AG10803 (cell line): ENCODE measurements at places on chromosomes 2 and 18.

- peak; percentile 74 for DNase-seq
These were observed 151.7 kb upstream of the ZNF521 start for GRCh38 chr18:25503567-25504081.

GRCh38 chr2:104825124-104825865 lies 28.6 kb upstream of the POU3F3 start:
- DNase-seq = no peak

DNA sequence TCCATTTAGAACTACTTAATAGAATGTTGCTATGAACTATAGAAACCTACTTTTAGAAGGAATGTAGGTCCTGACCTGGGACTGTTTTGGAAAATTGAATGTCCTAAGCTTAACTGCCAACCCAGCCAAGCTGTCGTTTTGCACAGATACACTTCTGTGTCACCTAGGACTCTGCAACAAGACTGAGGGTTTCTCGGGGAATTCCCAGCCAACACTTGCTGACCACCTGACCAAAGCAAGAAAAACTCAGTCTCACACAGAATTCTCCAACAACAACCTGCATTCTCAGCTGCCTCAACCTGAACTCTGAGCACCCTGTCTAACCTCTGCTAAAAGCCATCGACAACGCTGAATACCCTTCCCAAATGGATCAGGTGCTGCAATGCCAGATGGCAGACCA lies 128.2 kb downstream of the SS18 start:
- DNase-seq = no peak

- peak; percentile 86 for DNase-seq
These were observed 210.9 kb downstream of the DYM start for GRCh38 chr18:49249521-49249920.

DNA sequence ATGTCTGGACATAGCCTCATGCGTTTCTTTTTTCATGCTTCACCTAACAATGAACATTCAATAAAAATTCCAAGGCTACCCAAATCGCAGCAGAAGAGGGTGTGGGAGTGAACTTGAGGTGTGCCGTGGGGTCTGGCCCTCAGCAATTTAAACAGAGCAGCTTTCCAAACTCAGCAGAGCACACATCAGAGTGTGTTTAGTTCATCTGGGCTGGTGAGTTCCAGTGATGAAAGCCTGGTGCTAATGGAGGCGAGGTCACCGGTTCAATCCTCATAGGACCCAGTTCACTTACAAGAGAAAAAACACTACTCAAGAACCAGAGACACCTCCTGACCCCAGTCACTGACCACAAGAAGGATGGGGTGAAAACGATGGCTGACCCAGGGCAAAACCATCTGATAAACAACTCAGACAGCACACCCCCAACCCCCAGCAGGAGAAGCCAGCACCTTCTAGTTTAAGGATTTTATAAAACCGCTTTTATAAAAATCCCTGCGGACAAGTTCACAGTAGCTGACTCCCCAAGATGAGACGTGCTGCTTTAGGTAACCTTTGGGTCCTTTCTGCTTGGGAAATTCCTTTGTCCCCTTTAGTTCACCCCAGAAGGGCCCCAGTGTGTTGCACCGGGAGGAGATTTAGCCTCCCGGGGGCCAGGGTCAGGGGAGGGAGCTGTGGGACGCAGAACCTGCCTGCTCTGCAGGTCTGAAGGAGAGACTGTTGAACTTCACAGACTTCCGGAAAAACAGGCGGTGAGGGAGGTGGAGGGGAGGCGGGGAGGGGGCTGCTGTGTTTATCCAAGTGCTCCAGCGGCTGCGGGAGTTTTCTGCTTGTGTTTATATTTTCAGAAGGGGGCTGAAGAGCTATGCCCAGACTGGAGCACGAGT lies 152.7 kb upstream of the SOX11 start:
- no peak for DNase-seq

DNA sequence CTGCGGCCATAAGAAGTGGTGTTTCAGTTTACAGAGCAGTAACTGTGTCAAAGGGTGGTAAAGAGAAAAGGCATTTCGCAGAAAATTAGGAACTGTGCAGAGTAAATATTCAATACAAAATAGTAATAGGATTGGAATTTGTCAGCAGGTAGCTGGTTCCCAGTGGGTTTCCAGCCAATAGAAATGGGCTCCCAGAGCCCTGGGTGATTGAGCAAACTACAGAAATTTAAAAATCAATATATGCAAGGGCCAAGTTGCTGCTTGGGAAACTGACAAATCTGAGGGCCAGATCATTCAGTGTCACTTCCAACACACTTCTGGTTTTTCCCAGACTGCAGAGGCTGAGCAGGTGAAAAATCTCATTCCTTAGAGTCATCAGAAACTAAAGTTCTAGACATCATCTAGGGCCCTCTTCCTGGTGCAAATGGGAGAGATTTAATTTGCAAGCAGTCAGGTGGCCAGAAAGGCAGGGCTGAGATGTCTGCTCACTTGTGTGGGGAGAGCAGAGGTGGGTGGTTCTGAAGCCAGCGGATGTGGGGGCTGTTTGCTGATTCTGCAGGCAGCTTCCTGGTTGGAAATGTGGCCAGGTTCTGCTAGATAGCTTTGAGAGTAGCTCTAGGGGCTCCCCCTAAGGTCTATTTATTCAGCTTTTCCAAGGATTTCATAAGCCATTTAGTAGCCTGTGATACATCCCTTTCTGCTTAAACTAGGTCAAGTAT lies 182.4 kb downstream of the NCK2 start:
- no peak for DNase-seq

DNA sequence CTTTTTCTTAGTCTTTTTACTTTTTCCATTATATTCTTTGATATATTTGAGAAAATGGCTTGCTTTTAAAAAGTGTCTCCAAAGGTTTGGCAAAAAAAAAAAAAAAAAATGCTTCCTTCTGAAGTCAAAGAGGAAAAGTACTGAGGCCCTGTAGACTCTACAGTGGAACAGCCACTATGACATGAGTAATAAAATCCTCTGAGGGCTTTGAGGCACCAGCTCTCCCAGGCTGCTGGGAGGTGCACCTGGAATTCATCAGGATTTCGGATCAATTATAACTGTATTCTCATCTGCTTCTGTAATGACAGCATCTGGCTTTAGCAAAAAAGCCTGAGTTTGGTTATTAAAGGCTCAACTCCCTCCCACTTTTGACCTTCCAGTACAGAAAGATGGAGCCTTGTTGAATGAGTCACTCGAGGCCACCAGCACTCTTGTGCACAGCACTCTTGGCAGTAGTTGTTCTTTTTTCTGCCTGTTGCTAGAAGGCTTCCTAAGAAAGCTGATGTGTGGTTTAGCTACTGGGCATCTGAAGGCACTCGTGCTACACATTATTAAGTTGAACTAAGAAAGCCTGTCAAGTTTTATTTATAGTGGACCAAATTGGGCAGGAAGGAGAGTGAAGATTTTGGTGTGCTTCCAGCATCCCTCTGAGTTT lies 131.3 kb downstream of the PRPF40A start:
- peak; percentile 97 for DNase-seq

GRCh38 chr2:78245394-78246135 lies 723.4 kb upstream of the LRRTM4 start:
- no peak for DNase-seq

- no peak for DNase-seq
These were observed 241.0 kb downstream of the GLI2 start for GRCh38 chr2:120976501-120977307.

DNA sequence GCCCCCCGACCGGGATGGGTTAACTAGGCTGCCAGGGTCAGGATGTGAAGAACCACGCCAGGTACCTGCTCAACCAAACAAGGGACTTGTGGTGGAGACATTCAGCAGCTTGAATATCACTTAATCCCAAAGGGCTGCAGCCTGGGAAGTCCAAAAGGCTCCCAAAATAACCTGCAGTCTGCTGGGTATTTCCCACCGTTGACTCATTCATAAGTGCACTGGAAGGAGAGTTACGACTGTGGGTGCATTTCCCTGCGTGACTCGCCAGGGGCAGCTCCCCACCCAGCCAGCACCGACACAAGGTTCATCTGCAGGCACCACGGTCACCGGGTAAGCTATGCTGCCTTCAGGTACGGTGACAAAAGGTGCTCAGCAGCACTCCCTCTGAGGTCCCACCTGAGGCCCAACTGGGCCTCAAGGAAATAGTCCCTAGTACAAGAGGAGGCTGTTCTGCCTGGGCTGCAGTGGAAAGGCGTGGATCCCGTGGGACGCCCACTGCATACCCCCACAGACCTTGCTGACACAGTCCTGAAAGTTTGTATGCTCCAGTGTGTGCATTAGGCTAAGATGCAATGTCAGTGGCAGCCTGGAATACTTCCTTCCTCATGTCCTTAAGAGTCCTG lies 86.5 kb downstream of the UXS1 start:
- peak; percentile 35 for DNase-seq

DNA sequence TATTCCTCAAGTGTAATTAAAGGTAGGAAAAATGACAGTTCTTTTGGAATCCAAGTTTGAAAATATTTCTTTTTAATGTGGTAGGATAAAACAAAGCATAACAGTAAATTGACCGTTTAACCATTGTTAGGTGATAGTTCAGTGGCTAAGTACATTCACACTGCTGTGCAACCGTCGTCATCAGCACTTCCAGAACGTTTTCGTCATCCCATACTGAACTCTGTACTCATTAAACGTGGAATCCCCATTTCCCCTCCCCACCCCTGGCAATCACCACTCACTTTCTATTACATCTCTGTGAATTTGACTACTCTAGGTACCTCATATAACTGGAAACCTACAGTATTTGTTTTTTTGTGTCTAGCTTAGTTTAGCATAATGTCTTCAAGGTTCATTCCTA lies 32.9 kb upstream of the FZD5 start:
- no peak for DNase-seq

DNA sequence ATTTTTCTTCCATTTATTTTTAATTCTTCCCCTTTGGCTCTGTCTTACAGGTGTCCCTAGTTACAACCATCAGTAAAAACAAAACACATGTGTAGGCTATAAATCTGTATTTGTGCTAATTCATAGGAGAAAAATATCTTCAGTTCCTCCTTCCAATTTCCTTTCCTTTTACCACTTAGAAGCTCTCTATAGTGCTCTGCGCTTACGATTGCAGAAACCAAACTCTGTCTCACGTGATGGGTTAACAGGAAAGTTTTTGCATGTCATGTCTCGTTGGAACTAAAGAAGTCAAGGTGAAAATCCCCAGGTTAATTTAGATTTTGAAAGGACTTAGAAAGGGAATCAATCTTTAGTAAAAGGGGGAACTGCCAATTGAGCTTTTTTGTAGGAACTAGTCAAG lies 1390.5 kb upstream of the ZEB2 start:
- no peak for DNase-seq

DNA sequence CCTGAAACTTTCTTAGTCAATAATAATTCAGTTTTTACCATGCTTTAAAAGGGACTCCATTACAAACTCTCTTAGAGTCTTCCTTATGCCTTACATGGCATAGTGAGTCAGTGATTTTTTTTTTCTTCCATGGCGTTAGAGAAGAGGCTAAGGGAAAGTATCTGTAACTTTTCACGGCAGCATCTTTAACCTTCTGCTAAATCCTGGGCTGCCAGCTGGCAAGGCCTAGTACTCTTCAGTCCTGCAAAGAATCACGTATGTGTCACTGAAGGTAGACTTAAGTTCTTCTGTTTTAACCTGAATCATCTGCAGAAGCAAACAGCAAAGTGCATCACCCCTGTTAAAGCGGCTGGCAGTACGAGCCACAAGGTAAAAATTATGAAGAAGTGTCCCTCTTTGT lies 286.3 kb upstream of the FN1 start:
- DNase-seq = no peak

DNA sequence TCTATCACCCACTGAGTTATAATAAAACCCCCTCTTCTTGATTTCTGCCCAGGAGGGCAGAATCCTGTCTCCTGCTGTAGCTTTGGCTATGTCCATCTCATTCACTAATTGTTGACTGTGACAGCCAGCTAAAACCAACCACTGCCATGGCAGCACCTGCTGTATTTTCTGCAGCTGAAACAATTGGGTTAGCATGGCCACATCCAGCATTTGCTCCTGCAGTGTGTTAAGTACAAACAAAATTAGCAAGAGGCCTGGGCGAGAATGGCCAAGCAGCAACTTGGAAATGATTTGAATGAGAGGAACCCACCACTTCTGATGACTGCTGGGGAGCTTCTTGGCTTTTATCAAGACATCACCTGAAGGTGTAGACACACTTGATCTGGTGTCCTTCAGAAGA lies 89.4 kb upstream of the LRRTM1 start:
- DNase-seq = no peak

DNA sequence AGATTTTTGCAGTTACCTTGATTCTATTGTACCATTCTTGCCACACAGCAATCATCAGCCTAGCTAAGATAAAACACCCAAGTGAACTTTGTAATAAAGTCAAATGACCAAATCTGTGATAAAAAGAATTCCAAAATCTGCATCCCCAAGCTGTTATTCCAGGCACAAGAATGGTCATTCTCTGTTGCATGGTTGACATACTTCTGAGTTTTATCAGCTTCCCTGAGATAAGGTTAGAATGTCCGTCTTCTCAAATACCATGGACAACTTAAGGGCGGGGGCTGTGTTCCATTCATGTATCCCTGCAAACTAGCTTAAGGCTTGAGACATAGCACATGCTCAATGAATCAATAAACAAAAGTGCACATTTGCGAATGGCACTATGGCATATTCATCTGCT lies 8.1 kb upstream of the BMP10 start:
- DNase-seq = no peak

GRCh38 chr18:77702686-77703085 lies 453.0 kb downstream of the GALR1 start:
- DNase-seq = peak; percentile 1

DNA sequence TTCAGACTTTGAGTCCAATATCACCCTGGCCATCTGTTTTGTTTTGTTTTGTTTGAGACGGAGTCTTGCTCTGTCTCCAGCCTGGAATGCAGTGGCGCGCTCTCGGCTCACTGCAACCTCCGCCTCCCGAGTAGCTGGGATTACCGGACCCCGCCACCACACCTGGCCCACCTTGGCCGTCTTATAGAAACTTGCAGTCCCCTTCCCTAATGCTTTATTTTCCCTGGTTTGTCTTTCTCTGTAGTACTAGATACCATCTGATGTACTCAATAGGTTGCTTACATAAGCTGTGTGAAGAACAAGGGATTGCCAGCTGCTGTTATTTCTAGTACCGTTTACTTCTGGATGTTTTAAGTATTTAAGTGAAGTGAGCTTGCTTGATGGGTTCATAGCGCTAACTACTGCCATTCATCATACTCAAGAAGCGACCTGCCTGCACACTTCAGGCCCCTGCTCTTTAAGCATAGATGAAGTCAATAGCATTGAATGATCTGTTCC lies 1.2 kb downstream of the RPL31 start:
- DNase-seq = no peak

GRCh38 chr18:34097312-34097711 lies 127.4 kb downstream of the NOL4 start:
- DNase-seq = peak; percentile 1

DNA sequence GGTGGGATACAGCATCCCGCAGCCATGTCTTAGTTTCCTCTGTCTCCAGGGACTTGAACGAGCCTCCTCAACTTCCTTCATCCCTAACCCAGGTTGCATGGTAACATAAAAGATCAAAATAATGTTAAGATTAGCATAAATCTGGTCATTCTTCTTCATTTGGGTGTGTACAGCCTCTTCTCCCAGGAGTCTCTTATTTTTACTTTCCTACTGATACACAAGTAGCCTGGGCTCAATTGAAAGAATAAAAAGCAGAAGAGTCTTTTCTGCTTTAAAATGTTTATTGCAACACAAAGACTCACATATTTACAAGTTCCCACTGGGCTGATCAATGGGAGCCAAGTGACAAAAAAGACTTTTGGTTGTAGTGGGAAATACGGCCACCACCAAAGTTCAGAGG lies 137.9 kb upstream of the PID1 start:
- no peak for DNase-seq

GRCh38 chr2:20576598-20577115 lies 74.2 kb downstream of the HS1BP3 start:
- DNase-seq = no peak

- DNase-seq = no peak
These were observed 79.8 kb downstream of the MYT1L start for GRCh38 chr2:2251255-2251654.

- no peak for DNase-seq
These were observed 20.2 kb upstream of the SFXN5 start for GRCh38 chr2:73091696-73092095.
